ENCODE measurements at places on chromosomes 6 and 20.

- no peak for DNase-seq
Measured at GRCh38 chr6:33405386-33405940, 5.4 kb upstream of the PHF1 start.

DNA sequence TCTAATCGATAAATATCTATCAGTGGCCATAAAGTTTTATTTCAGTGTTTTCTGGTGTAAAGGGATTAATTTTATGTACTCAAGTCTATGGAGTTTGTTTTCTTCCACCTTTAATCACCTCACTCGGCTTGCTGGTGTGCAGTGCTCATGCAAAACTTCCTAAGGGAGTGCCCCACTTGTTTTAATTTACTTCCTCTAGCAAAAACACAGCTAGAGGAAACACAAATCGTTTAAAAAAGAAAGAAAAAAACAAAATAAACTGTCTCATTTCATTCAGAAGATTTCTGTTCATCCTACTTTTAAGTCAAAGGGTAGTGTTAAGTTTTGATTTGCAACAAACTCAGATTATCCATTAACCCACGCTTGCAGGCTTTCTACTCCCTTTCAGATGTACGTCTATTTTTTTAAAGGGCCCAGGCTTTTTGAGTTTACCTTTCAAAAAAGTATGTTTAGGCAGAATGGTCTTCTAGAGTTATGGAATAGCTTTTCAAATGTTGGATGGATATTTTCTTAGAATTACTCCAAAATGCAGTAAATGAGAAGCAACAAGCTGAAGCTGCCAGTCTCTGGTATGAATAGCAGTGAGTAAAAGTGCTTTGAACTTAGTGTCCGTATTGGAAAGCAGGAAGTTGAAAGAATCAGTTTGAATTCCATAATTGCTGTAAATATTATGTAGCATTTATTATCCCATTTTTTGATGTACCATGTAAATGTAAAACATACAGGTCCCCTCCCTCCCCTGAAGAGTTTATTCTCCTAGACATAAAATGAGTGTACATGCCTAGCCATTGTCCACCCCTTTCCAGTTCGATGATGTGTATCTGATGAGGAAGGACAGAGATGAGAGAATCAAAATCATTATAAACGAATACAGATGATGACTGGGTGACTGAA, 113.3 kb downstream of the SLC16A10 start:
- DNase-seq = no peak

GRCh38 chr20:9298906-9299305, 215.5 kb upstream of the LAMP5 start:
- DNase-seq = no peak

DNA sequence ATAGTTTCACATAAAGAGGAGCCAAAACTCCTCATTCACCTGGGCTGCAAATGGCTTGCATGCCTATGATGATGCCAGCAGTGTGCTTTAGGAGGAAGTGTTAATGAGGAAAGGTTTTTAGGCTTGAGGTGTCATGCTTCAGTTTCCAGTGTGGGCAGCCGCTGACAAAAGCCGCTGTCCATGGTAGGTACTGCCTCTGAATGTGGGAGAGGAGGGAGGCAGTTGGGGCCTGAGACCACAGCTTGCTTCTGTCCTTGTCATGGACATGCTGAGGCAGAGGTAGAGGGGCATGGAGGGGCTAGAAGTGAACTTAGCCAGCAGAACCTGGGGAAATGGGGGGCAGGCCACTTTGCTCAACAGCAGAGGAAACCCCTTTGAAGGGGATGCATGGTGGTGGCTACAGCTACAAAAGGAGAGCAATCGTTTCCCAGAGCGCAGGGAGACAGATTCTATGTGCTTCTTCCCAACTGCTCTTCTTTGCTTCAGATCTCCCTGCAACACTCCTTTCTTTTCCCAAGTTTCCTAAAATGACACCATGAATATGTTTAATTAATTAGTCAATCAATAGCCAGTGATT, 372.1 kb upstream of the CNR1 start:
- DNase-seq = no peak
